ENCODE measurements at places on chromosomes 3 and 15.

GRCh38 chr15:67307156-67307555 is 52.6 kb downstream of the IQCH start:
- no peak for DNase-seq

GRCh38 chr3:28012830-28013229 is 228.6 kb upstream of the CMC1 start:
- DNase-seq: no peak

GRCh38 chr3:188507244-188507720 is 353.3 kb downstream of the LPP start:
- DNase-seq: no peak

DNA sequence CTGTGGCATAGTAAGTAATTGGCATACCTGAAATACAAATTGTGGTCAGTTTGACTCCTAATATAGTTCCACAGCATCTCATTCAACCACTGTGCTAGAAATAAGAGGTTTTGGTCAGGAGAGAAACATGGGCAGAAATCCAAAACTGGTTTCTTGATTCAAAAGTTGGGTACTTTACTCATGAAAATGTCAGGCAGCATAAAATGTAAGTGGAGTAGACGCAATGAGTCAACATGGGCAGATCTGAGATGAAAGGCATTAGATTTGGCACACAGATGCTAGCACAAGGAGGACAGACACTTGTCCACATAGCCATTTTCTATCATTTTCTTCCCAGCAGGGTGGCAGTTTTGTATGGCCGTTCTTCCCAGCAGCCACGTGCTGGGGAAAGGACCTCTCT is 255.8 kb upstream of the CDIN1 start:
- no peak for DNase-seq

- DNase-seq: no peak
These were observed 264.0 kb upstream of the IL12A start for GRCh38 chr3:159724627-159725026.

GRCh38 chr3:16460886-16461285 is 52.6 kb downstream of the RFTN1 start:
- DNase-seq: no peak

GRCh38 chr3:143484846-143485512 is 363.3 kb downstream of the SLC9A9 start:
- no peak for DNase-seq

DNA sequence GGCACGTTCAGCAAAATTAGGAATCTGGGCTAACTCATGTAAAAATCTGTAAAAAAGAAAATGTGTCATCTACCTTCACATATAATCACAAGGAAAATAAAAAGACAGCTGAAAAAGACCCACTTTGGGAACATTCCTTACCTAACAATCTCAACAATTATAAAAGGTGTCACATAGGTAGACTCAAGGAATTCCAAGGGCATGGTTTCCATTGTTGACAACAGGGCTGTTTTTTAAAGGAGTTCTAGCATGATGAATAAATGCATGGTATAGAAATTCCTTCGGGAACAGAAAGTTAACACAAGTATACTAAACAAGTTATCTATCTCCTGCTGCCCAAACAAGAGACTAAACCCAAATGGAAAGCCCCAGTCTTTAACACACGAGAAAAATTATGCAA is 184.2 kb downstream of the GREM1 start:
- DNase-seq: no peak

GRCh38 chr15:33304924-33305323 is 5.8 kb upstream of the RYR3 start:
- no peak for DNase-seq

DNA sequence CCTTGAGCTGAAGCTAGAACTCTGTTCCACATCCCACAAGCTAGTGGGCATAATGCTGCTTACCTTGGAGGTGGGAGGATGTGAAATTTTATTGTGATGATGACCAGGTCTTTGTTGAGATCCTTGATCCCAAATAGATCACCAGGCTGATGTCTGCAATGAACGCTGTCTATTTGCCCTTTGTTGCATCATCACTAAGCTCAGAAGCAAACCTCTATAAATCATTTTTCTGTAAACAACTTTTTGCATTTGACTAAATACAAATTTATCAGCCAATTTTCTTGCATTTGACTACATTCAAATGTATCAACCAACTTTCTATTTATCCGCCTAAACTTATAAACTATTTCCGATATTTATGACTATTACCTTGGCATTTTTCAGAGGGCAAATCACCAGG is 9.7 kb downstream of the CCDC80 start:
- DNase-seq: no peak

DNA sequence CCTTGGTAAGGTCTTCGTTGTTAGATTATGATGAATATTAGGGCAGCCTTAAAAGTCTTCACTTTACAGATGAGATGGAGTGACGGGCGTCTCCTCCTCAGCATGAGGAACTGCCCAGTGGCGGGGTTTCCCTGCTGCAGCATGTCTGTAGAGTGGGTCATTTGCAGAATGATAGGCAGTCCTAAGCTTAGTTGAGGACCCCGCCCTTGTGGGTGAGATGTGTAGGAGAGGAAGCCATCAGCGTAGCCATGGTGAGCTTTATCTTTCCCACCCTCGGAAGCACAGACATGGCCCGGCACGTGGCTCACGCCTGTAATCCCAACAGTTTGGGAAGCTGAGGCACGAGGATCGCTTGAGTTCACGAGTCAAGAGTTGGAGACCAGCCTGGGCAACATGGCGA is 877 bp downstream of the NIT2 start:
- DNase-seq: no peak

DNA sequence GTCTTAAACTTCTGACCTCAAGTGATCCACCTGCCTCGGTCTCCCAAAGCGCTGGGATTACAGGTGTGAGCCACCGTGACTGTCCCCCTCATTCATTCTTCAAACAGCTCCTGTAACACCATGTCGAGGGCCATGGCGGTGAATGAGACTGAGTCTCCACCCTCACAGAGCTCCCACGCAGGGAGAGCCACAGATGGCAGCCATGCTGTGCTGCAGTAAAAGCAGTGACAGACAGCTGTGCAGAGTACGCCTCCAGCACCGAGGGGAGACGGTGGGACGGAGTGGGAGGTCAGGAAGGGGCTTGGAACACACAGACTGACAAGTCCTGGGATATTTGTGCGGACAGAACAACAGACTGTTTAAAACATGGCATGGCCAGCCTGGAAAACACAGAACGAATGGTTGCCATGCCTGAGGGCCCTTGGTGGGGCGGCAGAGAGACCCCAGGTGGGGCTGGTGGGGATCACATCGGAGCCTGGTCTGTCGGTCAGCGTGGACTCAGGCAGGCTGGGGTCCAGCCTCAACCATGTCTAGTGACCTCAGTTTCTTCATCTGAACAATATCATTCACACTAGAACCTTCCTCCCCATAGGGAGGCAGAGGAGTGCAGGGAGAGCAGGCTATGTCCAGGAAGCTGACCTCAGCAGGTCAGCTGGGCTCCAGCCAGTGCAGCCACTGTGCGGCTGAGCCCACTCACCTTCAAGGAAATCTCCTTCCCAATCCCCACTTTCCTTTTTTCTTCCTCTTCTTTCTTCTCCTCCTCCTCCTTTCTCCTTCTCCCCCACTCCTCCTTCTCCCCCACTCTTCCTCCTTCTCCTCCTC is 20.6 kb upstream of the LCTL start:
- no peak for DNase-seq

DNA sequence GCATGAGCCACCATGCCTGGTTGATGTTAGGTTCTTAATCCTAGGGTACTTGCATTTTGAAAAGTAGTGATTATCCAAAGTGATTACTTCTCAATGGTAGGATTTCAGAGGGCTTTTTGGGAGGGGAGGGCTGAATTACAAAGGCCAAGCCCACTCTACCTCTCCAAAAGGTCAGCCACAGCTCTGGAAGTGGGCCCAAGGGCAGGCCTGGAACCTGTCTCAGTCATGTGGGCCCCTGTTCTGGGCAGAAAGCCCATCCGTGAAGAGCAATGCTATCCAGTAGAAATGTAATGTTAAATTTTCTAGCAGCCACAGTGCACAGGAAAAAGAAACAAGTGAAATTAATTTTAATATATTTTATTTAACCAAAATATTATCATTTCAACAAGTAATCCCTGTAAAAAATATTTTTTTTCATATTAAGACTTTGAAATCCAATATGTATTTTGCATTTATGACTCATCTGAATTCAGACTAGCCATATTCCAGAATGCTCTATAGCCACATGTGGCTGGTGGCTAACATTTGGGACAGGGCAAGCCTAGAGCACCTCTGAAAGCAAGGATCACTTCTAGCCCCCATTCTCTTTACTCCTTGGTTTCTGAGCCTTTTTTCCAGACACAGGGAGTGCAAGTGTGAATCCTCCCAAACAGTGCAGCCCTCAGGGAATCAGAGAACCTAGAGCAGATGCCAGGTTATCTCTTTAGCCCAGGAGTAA is 16.8 kb downstream of the RFT1 start:
- DNase-seq: no peak

DNA sequence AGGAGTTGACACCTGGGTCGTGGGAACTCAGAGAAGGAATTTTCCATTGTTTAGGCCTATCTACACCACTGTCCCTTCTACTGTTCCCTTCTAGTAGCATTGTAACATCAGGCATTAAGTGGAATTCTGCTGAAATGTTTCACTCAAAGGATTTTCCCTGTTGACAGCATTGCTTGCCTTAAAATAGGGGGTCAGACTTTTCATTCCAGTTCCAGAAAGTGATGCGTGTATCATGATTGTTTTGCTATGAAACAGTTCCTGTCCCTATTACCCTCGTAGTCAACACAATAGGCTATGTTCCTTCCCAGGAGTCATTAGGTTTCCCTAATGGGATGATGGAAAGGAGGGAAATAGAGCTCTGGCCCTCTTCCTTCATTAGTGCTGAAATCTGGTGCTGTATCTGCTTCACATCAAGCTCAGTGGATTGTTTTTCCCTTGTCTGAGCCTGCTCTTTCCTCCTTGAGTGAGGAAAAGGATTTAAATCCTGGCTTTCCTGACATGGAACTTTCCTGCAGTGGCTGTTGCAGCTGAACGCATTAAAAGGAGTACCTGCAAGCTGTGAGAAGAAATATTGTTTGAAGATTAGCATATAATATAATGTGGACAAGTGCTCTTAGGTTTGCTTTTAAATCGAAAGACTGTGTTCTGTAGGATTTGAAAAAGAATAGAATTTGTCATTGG is 195.9 kb downstream of the KLHL25 start:
- DNase-seq: no peak

DNA sequence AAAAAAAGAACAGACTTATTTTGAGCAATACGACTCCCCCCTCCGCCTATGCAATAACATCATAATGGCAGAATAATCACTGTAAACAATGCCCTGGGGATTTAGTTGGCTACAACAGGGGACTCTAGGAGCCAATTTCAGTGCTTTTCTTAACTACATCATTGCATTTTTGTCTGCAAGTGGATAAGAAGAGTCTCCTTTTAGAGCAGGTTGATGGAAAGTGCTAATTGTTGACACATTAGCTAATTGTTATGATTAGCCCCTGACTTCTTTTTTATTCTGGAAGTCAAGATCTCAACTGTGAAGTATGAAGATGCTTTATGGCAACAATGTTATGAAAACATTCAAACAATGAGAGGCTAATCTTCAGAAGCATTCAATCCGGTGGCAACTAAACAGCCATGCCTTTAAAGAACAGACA is 121.2 kb downstream of the MECOM start:
- DNase-seq: no peak

- DNase-seq: no peak
These were observed 61.3 kb downstream of the CHL1 start for GRCh38 chr3:257826-258225.

DNA sequence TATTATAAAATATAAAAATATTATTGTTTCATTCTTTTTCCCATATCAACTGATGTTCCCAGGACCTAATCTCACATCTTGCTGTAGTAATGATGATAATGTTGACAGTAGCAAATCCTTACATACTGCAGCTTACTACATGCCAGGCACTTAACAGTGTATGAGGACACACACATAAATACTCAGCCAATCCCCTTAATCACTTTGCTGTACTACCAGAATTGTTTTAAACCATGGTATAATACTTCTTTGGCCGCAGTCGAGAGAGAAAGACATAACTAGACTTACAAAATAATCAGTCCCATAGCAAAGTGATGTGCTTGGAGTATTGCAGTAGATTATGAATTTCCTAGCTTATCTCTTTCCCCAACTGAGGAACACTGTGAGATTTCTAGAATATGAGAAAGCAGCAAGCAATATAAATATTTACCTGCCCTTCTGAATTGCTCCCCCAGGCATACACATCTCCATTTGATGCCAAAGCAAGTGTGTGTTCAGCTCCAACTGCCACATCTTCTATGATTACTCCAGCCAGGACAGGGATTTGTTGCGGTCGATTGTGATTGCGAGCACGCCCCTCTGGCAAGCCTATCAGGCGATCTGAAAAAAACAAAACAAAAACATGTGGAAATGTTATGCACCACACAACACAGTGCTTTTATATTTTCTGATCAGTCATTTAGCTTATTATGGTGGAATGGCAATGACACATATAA is 33.0 kb downstream of the FBXL22 start:
- DNase-seq: no peak

GRCh38 chr15:22263738-22264137 is 183.4 kb downstream of the OR4M2 start:
- no peak for DNase-seq

GRCh38 chr15:84829428-84829827 is 12.3 kb downstream of the ALPK3 start:
- DNase-seq: no peak

DNA sequence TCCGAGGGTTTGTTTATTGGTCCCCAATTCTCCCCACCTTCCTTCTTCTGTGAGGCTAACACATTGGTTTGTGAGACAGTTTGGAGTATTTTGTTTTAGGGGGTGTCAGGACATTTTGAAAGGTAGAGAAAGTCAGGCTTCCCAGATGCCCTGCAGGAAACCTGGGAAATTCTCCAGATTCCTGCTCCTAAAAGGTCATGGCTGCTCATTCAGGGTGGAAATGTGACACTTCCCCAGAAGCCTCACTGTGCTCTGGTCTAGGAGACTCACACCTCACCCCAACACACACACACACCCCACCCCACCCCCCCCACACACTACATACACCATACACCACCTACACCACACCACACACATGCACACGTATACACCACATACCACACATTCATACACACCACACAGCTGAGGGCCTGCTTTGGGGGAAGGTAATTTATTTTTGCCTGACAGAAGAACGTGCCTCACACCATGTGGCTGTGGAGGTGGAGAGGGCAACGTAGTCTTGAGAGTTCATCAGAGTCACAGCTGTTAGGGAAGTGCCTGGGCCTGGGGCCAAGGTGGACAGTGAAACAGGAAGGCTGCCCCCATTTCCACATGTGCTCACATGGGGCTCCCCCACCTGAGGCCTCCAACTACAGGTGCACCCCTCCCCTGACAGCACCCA is 40.4 kb upstream of the LIMD1 start:
- no peak for DNase-seq

DNA sequence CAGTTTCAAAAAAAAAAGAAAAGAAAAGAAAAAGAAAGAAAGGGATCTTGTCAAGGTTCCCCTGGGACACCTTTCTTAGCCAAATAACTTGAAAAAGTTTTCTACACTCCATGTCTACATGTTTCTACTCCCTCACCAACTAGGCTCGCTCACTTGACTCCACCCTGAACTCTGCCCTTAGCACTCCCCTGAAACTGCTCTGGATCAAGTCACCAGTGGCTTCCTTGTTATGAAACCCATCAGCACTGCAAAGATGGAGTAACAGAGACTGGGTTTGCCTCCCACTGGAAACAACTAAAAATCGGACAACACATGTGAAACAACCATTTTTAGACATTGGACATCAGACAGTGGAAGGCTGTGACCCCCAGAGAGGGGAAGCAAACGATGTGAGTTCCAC is 36.8 kb downstream of the TMEM40 start:
- no peak for DNase-seq

- DNase-seq: no peak
These were observed 58.1 kb downstream of the FEM1B start for GRCh38 chr15:68335655-68336054.
